Fibroblast of skin of abdomen (primary cell): ENCODE measurements at places on chromosomes 2 and 18.
A peak's percentile ranks its signal among the peaks of the same experiment; 100 is the strongest.

DNA sequence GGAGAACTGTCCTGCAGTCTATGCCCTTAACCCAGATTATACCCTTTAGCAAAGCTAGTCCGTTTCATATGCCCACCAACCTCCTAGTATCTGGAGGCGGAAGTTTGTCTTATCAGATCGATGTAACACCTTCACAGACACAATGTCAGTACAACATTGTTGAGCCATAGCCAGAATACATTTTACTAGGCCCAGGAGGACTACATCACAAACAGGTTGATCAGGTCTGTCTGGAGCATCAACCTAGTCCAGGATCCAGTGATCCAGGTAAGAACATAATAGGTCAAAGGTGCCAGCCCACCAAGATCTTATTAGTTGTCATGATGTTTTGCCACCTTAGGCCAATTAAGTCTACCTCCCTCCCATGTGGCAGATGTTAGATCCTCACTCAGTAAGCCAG lies 2.0 kb upstream of the TPRKB start:
- no peak for DNase-seq

DNA sequence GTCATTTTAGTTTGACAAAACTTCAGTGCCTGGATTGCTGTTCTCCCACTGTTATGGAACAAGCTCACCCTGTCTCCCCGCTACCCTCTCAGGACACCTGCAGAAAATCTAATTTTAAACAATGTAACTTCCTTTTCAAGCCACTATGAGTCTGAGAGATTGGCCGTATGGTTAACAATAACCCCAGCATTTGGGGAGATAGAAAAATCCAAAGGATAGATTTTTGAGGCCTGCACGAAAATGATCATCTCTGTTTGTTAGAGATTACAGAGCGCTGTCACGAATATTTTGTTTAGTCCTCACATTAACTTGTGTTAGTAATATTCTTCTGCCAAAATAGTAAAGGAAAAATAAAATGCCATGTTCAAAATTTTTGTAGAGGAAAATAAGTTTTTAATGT lies 24.7 kb downstream of the CAB39 start:
- DNase-seq, result no peak

GRCh38 chr18:34767601-34768027 lies 57.5 kb downstream of the DTNA start:
- peak; percentile 91 for DNase-seq

DNA sequence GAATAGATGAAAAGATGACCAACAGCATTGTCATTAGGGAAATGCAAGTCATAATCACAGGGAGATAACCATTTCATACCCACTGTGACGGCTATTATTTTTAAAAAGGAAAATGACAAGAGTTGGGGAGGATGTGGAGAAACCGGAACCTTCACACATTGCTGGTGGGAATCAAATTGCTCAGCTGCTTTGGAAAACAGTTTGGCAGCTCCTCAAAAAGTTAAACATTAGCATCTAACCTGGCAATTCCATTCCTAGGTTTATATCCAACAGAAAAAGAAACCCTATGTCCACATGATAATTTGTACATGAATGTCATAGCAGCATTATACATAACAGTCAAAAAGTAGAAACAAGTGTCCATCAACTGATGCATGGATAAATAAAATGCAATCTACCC lies 58.2 kb downstream of the KCNG3 start:
- DNase-seq, result no peak

DNA sequence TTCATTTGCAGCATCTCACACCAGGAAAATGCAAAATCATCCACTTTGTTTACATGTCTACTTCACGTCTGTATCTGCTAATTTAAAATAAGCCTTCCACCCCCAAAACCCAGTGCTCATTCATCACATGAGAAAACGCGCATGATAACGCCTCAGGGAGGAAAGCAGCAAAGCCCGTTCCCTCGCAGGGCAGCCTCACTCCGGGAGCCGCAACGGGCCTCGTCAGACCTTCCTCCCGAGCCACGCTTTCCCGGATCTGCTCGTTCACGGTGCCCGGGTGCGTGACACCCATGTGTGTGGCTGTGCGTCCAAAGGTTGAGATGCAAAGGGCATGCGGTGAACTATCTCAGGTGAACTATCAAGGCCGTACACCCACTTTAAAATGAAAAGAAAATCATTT lies 59.8 kb downstream of the NDUFA10 start:
- DNase-seq, result no peak

- DNase-seq, result no peak
Observed at GRCh38 chr2:239307221-239307569, 93.6 kb downstream of the HDAC4 start.

DNA sequence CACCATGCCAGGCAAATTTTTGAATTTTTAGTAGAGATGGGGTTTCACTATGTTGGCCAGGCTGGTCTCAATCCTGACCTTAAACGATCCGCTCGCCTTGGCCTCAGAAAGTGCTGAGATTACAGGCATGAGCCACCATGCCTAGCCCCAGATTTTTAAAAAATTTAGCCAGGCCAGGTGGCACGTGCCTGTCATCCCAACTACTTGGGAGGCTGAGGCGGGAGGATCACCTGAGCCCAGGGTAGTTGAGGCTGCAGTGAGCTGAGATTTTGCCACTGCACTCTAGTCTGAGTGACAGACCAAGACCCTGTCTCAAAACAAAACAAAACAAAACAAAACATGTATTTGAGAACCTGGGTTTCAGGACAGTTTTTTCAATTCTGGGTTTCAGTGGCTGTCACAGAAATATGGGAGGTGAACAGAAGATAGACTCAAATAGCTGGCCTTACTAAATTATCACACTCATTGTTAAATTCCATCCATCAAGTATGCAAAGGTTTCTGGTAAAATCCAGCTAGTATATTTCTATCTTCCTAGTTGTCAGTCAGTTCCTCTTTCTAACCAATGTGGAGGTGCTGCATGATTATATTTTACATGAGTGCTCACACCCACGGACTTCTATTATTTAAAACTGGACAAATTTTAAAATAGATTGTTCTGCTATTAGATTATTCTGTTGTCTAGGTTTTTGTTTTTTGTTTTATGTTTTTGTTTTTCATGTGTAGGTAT lies 5.4 kb downstream of the ALPG start:
- no peak for DNase-seq

GRCh38 chr2:216949700-216950413 lies 90.0 kb upstream of the TNP1 start:
- DNase-seq, result no peak

- DNase-seq, result no peak
Observed at GRCh38 chr18:8354304-8354703, 254.9 kb upstream of the RAB12 start.
